ENCODE measurements at places on chromosomes 16 and 17.

- DNase-seq: no peak
Measured at GRCh38 chr17:63151941-63152523, 186.0 kb downstream of the TANC2 start.

GRCh38 chr17:63109661-63110060 is 143.6 kb downstream of the TANC2 start:
- no peak for DNase-seq

- DNase-seq: no peak
Measured at GRCh38 chr16:66620429-66620795, 15.9 kb downstream of the CMTM3 start.

DNA sequence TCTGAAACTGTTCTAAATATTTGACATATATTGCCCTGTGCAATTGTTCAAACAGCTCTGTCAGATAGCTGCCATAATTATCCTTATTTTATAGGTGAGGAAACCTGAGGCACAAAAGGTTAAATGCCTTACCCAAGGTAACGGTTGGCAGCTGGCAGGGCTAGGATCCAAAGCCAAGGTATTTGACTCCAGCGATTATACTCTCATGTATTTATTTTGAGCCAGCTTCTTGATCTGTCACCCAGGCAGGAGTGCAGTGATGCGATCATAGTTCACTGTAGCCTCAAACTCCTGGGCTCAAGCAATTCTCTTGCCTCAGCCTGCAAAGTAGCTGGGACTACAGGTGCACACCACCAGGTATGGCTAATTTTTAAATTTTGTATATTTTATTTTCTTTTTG is 7.2 kb downstream of the ENO3 start:
- no peak for DNase-seq

GRCh38 chr17:47776330-47777197 is 43.5 kb downstream of the TBX21 start:
- DNase-seq: peak; percentile 14

GRCh38 chr16:60110531-60110930 is 1376.4 kb upstream of the GOT2 start:
- no peak for DNase-seq

GRCh38 chr17:77528516-77529327 is 388.0 kb downstream of the SEC14L1 start:
- peak; percentile 9 for DNase-seq

DNA sequence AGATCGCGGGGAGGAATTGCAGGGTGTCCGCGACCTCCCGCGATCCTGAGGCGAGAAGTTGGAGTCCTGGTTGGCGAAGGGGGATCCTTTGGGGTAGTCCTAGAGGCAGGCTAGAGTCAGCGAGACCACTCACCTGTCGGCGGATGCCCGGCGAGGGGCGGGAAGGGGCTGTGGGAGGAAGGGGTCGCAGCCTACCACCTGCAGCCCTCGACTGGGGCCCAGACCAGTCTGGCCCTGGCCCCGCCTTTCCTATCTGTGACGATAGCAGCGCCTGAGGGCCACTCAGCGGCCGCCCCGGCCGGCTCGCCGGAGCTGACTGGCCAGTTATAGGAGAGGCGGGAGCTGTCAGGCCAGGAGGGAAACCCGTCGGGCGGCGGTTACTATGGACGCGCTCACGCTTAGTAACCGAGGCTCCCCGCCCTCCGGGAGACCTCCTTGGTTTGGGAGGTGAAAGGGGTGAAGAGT is at the start of gene TEKT3:
TEKT3 (minus strand) TSS at position 213 of the 465 bp plus-strand sequence. CDS start 10,012 bp downstream, outside the sequence.
- DNase-seq: peak; percentile 4

DNA sequence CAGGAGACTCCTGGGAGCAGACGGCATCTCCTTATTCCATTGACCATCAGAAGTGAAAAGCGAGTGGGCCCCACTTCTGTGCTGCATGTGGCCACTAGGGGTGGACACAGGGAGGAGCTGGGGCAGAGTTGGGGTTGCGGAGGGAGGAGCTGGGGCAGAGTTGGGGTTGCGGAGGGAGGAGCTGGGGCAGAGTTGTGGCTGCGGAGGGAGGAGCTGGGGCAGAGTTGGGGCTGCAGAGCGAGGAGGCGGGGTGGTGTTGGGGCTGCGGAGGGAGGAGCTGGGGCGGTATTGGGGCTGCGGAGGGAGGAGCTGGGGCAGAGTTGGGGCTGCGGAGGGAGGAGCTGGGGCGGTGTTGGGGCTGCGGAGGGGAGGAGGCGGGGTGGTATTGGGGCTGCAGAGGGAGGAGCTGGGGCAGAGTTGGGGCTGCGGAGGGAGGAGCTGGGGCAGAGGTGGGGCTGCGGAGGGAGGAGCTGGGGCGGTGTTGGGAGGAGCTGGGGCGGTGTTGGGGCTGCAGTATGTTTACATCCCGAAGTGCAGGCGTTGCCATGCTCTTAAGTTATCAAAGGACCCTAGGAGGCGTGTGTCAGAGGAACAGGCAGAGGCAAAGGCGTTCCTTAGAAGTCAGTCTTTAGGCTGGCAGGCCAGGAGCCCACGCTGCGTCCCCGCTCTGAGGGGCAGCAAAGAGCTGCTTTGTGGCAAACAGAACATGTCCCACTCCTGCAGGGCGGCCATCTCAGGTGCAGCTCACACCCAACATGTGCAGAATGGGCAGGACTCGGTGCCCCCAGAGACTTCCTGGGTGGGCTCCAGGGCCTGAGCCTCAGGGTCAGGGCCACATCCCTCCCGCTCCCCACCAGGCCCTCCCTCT is 76.0 kb downstream of the ZNF778 start:
- no peak for DNase-seq

GRCh38 chr16:66260522-66261254 is 105.8 kb upstream of the CDH5 start:
- DNase-seq: no peak

- DNase-seq: no peak
Measured at GRCh38 chr17:9987779-9988585, 82.9 kb upstream of the RCVRN start.

DNA sequence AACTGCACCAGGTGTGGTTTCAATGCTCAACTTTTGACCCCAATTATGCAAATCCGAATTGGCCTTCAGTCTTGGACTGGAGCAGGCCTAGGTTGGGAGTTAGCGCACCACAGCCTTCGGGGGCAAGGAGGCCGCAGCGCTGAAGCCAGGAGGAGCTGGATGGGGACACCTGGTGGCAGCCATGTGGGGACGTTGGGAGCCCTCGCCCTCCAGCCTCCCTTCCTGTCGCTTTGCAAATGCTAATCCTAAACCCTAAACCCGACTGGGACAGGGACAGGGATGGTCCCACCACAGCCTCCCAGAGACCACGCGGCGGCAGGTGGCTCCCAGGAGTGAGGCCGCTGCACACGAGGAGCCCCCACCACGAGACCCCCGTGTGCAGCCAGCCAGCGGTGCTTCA is 58.7 kb downstream of the KLHDC4 start:
- no peak for DNase-seq

GRCh38 chr16:27242398-27242797 is 26.2 kb downstream of the NSMCE1 start:
- no peak for DNase-seq
